NK-92 treated with Interleukin-12 subunit alpha and Interleukin-12 subunit beta, amount 100 ng/mL, for 24 hours (cell line): ENCODE measurements at places on chromosomes 7 and 10.
A peak's percentile ranks its signal among the peaks of the same experiment; 100 is the strongest.

DNA sequence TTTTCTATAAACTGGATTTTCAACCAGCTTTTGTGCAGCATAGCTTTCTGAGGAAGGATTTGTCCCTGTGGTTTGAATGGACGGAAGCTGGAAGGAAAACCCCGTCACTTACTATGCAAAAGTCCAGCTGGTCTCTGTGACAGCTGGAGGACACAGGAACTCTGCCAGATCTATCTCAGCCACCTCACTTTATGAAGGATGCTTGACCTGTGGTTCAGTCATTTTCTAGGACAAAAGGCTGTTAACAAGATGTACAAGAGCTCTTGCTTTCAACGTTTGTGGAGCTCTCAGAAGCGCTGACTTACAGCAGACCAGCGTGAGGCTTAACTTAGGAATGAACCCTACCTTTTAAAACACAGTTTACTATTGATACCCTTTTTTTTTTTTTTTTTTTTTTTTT, 90.8 kb downstream of the CREM start:
- DNase-seq, result no peak

DNA sequence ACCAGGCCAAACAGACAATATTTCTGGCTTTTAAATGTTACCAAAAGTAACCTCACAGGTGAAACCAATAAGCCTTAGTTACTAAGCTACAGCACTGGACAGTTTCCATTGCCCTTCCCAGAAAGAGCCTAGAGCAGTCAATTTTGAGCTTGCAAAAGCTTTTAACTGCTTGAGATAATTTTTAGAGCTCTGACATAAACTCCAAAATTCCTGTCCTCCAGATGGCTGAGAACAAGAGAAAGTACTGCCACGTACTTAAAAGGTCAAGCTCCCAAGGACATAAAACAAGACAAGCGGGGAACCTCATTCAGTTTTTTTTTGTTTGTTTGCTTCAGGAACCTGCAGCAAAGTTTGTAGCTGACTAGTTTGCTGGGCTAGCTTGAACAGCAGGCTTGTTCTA, 54.1 kb downstream of the BBS9 start:
- DNase-seq, result no peak

DNA sequence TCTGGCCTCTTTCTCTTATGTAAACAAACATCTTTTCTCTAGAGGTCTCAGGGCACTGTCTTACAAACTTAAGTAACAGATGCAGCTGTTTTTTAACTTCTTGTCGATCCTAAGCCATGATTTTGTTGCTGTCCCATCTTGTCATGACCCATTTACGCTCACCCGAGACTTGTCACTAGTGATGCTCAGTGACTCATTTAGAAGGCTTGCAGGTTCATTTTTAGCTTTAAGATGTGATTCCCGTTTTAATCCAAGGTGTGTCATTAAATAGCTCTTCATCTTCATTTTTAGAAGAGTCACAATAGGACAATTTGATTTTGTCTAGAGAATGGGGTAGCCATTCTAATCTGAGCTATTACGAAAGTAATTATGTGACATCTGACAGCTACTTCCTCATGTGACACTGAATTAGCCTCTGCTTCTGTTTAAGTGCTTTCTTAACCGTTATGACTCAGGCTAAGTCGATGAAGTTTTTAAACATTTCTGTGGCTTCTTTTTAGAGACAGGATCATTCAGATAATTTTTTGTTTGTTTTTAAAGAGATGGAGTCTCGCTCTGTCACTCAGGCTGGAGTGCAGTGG, 42.7 kb downstream of the SPDYE5 start:
- DNase-seq, result no peak

- no peak for DNase-seq
These were observed 785.9 kb downstream of the GATA3 start for GRCh38 chr10:8840356-8840755.

DNA sequence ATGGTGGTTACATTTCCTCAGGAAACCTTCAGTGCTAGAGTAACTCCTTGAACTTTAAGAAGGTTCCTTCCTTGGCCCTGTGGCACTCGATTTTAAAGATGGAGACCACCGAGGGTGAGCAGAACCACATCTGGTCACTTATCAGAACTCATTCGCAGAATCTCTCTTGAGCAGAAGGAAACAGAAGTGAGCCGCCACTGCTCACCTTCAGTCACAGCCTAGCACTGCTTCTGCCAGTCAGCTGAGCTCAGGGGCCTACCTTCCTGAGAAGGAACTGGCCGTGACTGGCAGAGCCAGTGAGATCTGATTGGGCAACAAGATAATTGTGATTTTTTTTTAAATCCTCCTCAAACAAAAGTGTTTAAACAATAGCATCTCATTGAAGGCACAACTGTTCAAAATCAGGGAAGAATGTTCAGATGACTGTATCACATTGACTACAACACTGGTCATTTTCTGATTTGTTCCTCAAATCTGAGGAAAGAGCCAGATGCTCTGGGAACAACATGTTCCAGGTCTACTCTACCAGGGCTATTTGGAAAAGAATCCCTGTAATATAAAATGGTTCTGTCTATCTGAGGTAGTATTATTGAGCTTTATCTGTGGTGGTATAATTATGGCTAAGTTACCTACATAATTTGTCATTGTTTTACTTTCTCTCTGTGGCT, 2.7 kb upstream of the SYPL1 start:
- no peak for DNase-seq

DNA sequence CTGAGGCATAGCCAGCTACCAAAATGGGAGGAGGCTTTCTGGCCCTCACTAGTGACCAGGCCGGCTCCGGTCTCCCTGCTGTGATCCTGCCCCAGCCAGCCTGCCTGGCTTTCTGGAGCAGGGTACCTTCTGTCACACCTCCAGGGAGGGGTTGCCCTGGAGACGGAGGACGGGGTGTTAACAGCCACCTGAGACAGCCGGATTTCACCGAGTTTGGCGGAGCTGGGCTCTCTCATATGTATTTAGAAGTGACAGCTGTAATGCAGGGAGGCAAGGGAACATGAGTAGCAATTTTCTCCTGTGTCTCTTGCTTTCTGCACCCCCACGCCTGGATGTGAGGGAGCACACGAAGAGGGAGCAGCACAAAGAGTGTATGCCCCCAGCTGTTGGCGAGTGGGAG, 473.3 kb downstream of the PLXNA4 start:
- no peak for DNase-seq

- no peak for DNase-seq
These were observed 13.4 kb upstream of the DNAJB6 start for GRCh38 chr7:157323401-157323800.

GRCh38 chr7:131196803-131197202, 130.9 kb upstream of the MKLN1 start:
- no peak for DNase-seq

DNA sequence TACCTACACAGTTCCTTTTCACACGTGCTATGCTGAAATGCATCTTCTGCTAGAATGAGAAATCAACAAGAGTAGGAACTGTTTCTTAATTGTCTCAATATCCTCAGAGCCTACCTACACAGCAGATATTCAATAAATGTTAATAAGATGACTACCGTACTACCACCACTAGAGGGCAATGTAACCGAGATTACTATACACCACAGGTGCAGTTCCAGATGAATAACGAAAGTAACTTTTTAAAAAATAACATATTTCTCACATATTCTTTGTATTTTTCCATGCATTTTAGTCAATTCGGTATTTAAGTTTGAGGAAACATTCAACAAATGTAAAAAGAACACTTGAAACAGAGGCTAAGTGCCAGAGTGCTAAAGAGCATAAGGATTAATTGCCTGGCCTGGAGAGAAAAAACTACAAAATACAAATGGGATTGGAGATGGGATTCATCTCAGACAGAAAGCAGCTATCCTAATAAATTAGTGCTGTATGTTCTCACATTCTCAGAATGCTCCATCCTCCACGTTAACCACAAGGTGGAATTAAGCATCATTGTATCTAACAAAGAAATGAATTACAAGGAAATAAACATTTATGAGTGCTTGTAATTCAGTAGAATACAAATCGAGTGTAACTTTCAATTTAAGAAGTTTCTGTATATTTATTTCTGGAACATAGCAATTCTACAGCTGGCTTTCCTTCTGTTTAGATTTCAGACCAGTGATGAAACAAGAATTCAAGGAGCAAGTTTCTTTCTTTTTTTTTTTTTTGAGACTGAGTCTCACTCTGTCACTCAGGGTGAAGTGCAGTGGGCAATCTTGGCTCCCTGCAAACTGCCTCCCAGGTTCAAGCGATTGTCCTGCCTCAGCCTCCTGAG, 20.3 kb upstream of the HECTD2 start:
- DNase-seq, result no peak

GRCh38 chr7:69696054-69696591, 97.8 kb downstream of the AUTS2 start:
- DNase-seq, result peak; percentile 76

GRCh38 chr7:55512635-55513191, 59.6 kb downstream of the VOPP1 start:
- DNase-seq, result no peak

DNA sequence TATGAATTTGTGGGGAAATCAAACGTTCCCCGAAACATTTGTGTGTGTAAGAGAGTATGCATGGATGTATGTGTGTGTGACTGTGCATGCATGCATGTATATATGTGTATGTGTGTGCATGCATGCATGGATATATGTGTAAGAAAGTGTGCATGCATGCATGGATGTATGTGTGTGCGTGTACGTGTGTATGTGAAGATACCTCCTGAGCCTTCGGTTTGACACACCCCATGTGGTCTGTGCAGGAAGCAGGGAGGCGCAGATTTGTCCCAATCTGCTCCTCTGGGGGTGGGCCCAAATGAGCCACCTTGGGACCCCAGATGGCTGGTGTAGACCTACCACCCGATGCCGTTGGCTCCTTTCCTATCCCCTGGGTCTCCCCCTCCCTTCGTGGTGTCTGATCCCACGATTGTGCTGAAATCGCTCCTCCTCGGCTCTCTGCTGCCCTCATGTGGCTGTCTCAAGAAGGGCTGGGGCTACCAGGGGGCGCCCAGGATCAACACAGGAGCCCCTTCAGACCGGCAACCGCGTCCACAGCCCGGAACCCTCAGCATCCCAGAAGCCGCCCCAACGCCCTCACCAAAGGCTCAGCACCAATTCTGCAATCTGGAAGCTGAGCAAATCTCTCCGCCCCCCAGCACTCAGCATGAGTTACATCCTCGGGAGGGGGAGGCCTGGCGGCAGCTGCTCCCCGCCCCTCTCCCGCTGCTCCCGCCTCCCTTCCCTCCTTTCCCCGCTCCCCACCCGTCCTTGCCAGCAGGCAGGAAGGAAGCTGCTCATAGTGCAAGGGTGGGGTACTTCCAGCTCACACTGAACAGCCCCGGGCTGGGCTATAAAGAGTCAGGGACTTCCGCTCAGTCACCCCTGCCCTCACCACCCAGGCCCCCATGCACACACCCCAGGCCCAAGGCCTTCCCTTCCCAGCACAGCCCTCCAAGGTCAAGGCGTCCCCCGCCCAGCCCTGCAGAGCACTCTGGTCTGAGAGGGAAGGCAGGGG, 2.3 kb upstream of the NOS3 start:
- DNase-seq, result peak; percentile 21

GRCh38 chr10:97024168-97025073, 161.3 kb downstream of the SLIT1 start:
- no peak for DNase-seq

DNA sequence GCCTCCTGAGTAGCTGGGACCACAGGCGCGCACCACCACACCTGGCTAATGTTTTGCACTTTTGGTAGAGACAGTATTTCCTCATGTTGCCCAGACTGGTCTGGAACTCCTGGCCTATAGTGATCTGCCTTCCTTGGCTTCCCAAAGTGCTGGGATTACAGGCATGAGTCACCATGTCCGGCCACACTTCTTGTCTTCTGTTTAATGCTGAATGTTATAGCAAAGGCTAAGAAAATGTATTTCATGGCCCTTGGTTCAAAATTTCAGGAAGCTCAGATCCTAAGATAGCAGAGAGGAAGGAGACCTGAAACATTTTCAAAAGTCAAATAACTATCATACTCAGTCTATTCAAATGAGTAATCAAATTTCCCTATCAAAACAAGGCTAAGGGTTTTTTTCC, 229.6 kb downstream of the BAMBI start:
- no peak for DNase-seq

DNA sequence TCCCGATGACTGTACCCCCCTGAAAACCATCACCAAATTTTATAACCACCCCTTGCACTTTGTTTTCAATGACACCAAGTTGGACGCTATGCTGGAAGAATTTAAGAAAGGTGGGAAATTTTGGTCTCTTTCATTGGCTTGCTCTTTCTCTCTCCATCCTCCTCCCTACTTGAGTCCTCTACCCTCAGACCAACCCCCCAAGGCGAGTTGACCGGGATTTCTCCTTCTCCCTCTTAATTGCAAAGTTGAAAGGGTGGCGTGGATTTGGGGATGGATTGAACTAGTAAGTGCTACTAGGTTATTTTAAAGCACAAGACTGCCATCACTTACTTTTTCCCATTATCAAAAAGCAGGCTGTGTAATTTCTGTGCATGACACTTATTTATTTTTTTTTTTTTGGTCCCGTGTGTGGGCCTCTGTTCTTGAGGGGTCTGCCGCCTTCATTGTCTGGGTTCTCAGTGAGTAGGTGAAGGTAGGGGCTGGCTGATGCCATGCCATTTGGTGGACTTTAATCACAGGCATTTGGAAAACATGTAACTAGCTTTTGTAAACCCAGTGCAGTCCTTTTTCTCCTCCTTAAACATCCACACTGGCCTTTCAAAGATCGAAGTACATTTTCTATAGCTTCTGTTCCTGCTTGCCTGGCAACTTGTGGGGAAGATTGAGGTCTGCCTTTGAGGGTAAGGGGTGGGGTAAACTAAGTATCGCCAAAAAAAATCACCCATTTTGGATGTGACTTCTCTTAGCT, 2.1 kb downstream of the CNNM2 start:
- no peak for DNase-seq

DNA sequence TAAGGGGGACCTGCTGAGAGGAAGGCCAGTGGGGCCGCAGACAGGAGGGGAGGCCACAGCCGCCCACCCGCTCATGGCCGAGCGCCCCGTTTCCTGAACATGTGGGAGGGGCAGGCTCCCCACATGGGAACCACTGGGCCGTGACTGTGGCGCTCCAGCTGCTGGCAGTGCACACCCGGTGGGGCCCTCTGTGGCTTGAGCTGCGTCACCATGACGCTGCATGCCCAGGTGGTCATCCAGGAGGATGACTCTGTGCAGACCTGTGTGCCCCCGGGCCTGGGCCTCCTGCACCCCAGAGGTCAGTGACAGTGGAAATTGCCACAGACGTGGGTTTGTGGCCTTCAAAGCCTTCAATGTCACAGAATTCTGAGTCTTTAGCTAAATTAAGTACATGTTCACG, 85.1 kb downstream of the MGMT start:
- no peak for DNase-seq
